Esophagus squamous epithelium (tissue), 5 donors: ENCODE measurements at places on chromosomes 5 and 9.

DNA sequence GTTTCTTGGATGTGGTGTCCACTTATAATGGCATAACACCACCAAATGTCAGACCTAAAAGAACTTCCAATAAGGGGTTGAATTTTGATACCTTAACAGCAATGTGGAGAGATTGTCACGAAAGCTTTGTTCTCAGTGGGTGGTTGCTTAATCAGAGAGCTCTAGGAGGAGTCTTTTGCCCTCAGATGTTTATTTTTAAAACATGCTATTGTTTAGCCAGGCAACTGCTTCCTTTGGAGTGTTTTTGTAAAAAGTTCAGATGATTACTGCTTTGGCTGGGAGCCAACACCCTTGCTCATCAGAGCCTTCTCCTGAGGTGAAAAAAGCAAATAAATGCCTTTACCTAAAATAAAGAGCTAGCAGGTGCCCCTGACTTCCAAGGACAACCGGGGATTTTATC, 65.0 kb downstream of the SLC1A1 start:
- DNase-seq = no peak

DNA sequence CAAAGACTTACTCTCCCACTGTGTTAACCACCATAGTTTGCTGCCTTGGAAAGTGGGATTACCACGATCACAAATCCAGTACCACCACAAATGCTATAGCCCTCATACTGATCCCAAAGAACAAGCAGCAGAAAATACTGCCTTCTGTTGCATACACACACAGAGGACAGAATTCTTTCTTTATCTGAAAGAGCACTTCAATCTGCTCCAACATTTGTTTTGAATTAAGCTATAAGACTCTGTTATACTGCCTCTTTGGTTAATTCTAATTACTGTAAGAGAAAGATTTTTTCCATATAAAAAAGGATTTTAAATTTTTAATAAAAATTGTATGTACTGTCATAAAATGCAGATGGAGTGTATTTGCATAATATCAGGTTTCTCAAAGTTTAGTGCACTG, 69.8 kb downstream of the YIPF5 start:
- DNase-seq = no peak

DNA sequence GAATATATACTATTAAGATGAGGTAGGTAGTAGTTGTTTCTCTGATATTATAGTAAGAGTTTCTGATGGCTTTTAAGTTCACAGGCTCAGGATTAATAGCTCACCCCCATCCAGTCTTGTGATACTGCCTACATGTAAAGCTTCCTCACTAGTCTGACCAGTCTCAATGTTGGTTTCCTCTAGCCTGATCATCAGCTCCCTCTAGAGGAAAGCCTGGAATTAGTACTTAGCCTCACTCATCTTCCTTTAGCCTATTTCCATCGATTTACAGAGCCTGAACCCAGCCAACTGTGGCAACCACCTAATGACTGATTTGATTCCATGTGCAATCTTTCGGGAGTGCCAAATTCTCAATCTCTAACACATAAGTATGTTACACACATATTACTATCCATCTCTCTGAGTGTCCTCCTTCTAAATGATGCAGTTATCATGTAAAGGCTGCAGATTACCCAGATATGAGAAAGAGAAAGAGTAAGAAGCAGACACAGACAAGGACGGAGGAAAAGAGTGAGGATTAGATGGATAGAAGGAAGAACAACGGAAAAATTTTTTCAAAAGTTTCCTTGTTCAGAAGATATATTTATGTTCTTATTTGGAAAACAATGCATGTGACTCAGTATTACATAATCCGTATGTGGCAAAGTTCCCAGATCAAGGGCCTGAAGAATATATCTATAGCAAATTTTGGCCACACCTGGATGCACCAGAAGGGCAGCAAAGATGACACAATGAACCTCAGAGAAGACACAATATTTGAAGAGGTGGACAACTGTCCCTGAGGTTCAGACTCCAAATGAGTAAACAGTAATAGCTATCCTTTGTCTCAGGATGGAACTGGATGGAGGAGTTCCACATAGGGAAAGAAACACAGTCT, 333.7 kb downstream of the ELAVL2 start:
- no peak for DNase-seq

DNA sequence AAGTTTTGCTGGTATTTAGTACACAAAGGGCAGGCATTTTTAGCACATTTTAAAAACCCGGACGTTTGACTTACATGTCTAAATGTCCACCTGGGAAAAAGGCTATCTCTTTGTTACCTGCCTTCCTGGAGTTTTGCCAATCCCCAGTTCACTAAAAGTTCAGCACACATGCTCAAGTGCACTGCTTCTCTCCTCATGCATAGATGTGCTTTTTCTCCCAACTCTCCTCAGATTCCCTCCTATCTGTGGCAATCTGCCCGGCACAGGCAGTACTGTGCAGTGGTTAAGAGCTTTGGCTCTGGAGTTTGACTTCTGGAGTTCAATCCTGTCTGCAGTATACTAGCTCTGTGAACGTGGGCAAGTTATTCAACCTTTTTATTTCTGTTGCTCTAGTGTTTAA, 8.3 kb upstream of the CCNO start:
- DNase-seq = no peak

- DNase-seq = no peak
Measured at GRCh38 chr9:118594428-118594827, 774.8 kb downstream of the BRINP1 start.

- DNase-seq = no peak
Measured at GRCh38 chr5:54837981-54838380, 147.4 kb downstream of the ESM1 start.
